Glutamatergic neuron (in vitro differentiated cells): ENCODE measurements at places on chromosomes 6 and 20.
A peak's percentile ranks its signal among the peaks of the same experiment; 100 is the strongest.

DNA sequence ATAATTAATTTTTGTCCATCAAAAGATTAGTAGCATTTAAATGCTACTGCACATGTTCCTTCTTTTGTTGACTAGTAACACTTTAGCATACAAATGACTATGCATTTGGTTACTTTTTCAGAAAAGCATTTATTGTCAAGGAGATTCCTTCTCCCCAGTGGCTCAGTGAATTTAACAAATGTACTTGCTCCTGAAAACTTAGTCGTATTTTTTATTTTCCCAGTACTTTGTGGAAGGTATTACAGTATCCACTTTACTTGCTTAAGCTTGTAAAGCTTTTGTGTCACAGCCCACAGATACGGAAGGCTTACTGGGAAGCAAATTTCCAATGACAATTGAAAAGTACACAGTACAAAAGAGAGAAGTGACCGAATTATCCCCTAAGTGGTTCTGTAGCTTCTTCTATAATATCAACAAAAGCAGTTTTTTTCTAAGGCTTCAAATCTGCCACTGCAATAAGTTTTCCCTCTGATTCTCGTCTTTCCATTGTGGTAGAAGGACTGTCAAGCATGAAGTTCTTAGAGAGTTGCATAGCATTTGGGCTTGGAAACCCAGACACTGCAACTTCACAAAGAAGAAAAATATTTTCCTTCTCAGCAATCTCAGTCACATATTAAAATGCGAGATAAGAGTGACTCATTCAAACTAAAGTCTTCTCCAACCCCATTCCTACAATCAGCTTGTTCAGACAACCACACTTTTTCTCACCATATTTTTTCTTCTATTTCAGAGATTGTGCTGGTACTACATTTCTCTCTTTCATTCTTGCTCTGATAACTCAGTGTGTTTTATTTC is 431.2 kb downstream of the GRIK2 start:
- peaks cover 2% of the 10 kb centered on the region for H3K4me1 ChIP-seq
- H3K36me3 ChIP-seq: peaks cover 19% of the 10 kb centered on the region
- H3K4me3 ChIP-seq: no peak overlapping the region
- DNase-seq: no peak
- no peaks in the 10 kb centered on the region for H3K27me3 ChIP-seq

GRCh38 chr6:141562186-141562811 is 570.4 kb upstream of the GJE1 start:
- peaks cover 13% of the 10 kb centered on the region for H3K4me1 ChIP-seq
- H3K27me3 ChIP-seq: no peaks in the 10 kb centered on the region
- H3K36me3 ChIP-seq: no peaks in the 10 kb centered on the region

DNA sequence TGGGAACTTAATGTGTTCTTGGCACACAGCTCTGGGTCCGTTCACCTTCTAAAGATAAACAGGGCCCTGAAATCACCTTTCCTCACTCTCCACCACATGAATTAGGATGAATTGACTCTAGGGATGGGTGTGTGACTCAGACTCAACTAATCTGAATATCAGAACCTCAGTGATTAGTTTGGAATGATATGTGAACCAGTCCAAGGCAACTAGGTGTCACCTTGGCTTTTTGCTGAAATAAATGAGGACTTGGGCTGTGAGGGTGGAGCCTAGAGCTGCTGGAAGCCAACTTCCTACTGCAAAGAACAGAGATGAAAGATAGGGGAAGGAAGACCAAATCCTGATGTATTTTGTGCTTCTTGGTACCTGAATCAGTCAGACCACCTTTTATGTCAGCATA is 132.0 kb upstream of the RNF24 start:
- no peak overlapping the region for H3K27ac ChIP-seq
- peaks cover 5% of the 10 kb centered on the region for H3K36me3 ChIP-seq
- no peak for DNase-seq
- H3K27me3 ChIP-seq: no peaks in the 10 kb centered on the region
- peaks cover 7% of the 10 kb centered on the region for H3K4me1 ChIP-seq

- H3K27ac ChIP-seq: no peak overlapping the region
- no peaks in the 10 kb centered on the region for H3K36me3 ChIP-seq
- DNase-seq: no peak
- H3K27me3 ChIP-seq: no peaks in the 10 kb centered on the region
Measured at GRCh38 chr20:14412065-14412681, 74.8 kb upstream of the FLRT3 start.

- H3K27me3 ChIP-seq: no peaks in the 10 kb centered on the region
- DNase-seq: no peak
- H3K4me1 ChIP-seq: no peaks in the 10 kb centered on the region
- no peak overlapping the region for H3K4me3 ChIP-seq
Measured at GRCh38 chr6:4349323-4349722, 213.9 kb upstream of the ECI2 start.

DNA sequence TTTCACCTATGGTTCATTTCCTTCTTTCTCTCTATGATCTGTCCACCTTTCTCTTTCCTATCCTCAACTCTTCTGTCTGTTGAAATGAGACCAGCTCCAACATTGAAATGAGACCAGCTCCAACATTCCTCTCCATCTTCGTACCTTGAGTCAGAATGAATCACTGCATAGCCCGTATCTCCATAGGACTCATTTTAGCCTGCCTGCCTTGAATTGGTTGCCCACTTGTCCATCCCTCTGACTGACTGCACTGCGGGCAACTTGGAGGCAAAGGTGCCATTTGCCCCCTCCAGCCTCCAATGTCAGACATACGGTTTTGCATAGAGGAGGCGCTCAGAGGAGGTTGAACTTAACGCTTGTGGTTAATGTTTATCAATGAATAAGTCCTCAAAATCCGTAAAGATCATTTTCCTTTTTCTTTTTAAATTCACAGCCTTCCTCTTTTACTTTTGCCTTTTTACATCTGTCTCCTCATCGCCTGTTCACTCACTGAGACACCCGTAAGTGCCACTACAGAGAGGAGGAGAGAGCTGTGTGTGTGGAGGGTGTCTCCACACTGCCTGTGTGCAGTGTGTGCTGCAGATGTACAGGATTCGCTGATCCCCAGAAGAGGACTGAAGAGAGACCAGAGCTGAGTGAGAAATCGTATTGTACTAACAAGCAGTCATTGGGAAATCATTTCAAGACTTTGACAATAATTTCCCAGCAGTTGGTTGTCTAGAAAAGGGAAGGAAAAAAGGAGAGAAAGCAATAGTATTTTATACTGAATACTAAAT is 579.6 kb upstream of the MAP3K7 start:
- no peaks in the 10 kb centered on the region for H3K4me1 ChIP-seq
- H3K36me3 ChIP-seq: no peaks in the 10 kb centered on the region
- no peaks in the 10 kb centered on the region for H3K27me3 ChIP-seq
- H3K27ac ChIP-seq: no peak overlapping the region
- DNase-seq: no peak

DNA sequence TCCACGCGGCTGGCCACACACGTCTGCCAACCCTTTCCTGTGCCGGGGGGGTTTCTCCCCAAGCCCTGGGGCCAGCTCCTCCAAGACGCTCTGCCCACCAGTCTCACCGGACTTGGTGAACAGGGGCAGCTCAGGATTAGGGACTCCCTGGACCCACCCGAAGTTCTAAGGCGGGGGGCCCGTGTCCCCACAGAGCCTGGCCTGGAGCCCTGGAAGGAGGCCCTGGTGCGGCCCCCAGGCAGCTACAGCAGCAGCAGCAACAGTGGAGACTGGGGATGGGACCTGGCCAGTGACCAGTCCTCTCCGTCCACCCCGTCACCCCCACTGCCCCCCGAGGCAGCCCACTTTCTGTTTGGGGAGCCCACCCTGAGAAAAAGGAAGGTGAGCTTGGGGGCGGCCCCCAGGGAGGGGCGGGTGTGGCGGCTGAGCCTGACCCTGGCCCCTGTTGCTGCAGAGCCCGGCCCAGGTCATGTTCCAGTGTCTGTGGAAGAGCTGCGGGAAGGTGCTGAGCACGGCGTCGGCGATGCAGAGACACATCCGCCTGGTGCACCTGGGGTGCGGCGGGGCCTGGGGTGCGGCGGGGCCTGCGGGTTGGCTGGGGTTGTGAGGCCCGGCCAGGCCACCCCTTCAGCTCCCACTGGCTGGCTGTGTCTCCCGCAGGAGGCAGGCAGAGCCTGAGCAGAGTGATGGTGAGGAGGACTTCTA is 2.3 kb downstream of the SLC2A4RG start:
- no peak overlapping the region for H3K4me3 ChIP-seq
- no peaks in the 10 kb centered on the region for H3K36me3 ChIP-seq
- H3K27me3 ChIP-seq: peaks cover 8% of the 10 kb centered on the region
- no peak for DNase-seq
- H3K4me1 ChIP-seq: peaks cover 2% of the 10 kb centered on the region

DNA sequence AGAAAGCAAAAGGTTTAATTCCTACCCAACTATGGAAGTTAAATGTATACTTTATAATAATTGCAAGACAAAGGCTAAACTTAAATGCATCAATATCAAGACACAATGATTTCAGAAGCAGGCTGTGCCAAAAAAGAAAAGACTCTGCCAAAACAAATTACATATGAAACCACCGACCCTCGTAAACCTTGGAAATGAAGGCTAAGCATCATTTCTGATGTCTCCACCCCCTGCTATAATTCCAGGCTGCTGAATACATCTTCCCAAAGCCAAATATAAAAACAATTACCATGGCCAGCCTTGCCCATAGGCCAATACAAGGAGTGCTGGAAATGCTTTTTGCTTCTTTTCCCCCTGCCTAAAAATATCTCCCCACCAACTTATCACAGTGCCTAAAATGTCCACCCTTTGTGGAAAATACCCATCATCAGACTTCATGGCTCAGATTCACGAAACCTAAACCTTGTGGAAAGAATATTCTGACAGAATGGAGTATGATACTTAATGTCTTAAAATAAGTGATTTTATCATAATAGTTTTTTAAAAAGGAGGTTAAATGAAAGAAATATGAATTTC is 37.4 kb downstream of the RCAN2 start:
- no peak overlapping the region for H3K27ac ChIP-seq
- no peaks in the 10 kb centered on the region for H3K4me1 ChIP-seq
- H3K4me3 ChIP-seq: no peak overlapping the region
- no peak for DNase-seq
- no peaks in the 10 kb centered on the region for H3K36me3 ChIP-seq
- H3K27me3 ChIP-seq: no peaks in the 10 kb centered on the region

GRCh38 chr6:40340957-40341356 is 246.2 kb downstream of the LRFN2 start:
- peaks cover 35% of the 10 kb centered on the region for H3K4me1 ChIP-seq
- no peak overlapping the region for H3K4me3 ChIP-seq
- H3K27me3 ChIP-seq: peaks cover 7% of the 10 kb centered on the region
- H3K36me3 ChIP-seq: no peaks in the 10 kb centered on the region
- DNase-seq: no peak

GRCh38 chr20:24682496-24682985 is 213.1 kb downstream of the SYNDIG1 start:
- no peaks in the 10 kb centered on the region for H3K4me1 ChIP-seq
- no peak overlapping the region for H3K4me3 ChIP-seq
- no peak overlapping the region for H3K27ac ChIP-seq
- DNase-seq: no peak
- H3K36me3 ChIP-seq: peaks cover 2% of the 10 kb centered on the region

- H3K27ac ChIP-seq: no peak overlapping the region
- H3K36me3 ChIP-seq: no peaks in the 10 kb centered on the region
- peaks cover 3% of the 10 kb centered on the region for H3K27me3 ChIP-seq
- no peak overlapping the region for H3K4me3 ChIP-seq
- peaks cover 5% of the 10 kb centered on the region for H3K4me1 ChIP-seq
Measured at GRCh38 chr20:32752458-32753250, 9.4 kb upstream of the COMMD7 start.

- H3K27me3 ChIP-seq: no peaks in the 10 kb centered on the region
- H3K4me1 ChIP-seq: no peaks in the 10 kb centered on the region
- H3K4me3 ChIP-seq: no peak overlapping the region
- H3K27ac ChIP-seq: no peak overlapping the region
- DNase-seq: no peak
Measured at GRCh38 chr6:134589512-134589911, 271.6 kb upstream of the SGK1 start.

DNA sequence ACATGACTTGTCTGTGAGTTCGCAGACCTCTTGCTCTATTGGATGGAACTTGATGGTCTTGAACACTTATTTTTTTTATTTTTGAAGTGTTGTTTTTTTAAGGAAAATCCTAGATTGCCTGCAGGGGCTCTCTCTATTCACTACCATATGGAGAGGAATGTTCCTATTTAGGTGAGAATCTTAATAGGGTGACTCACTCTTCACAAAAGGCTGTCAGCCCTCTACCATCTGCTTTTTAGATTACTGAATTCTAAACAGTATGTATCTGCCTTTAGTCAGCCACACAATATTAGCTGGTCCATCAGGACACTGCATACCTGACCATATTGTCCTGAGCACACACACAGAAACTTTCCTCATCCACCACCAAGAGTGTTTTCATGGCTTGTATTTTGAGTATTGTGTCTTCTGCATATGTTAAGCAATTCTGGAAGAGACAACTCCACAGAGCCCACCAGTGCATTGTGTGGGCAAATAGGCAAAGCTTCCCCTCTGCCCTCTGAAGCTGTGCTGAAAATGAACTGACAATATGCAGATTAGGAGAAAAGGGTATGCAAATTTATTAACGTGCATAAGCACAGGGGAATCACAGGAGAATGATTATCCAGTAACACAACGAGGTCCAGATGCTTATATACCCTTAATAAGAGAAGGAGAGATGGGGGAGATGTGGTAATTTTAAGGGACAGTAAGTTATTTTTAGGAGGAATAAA is 6.6 kb upstream of the BTBD9 start:
- H3K27ac ChIP-seq: peak overlapping the region; percentile 74
- peaks cover 8% of the 10 kb centered on the region for H3K4me1 ChIP-seq
- H3K4me3 ChIP-seq: peak overlapping the region; percentile 47
- no peaks in the 10 kb centered on the region for H3K36me3 ChIP-seq
- no peaks in the 10 kb centered on the region for H3K27me3 ChIP-seq

DNA sequence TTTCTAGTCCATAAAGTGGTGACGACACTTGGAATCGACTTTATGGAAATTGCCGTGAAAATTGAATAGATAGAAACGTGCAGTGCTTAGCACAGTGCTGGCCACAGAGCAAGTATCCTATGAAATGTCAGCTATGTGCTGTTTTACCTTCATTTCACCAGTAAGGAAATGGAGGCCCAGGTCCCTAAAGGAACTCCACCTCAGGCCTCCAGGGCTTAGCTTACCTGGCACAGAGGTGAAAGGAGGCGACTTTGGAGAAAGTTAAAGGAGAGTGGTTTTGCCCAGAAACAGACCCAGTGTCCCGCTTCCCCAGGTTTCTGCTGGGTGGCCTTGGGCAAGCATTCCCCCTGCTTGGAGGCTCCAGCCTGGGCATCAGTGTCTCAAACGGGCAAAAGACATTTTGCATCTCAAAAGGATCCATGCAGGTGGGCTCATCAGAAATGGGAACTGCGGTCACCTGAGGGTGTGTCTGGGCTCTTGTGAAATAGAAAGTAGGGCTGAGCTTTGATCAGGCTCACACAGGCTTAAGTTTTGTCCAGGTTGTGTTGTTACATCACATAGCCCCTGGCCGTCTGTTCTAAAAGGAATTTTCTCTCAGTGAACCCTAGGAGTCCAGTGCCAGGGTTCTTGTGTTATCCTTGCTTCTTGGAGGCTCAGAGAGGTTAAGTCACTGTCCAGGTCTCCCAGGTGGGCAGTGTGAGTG is 6.8 kb upstream of the TULP1 start:
- peaks cover under 1% of the 10 kb centered on the region for H3K27me3 ChIP-seq
- no peak for DNase-seq
- H3K4me1 ChIP-seq: peaks cover 2% of the 10 kb centered on the region

- DNase-seq: no peak
- peaks cover 5% of the 10 kb centered on the region for H3K36me3 ChIP-seq
- no peak overlapping the region for H3K27ac ChIP-seq
- H3K27me3 ChIP-seq: no peaks in the 10 kb centered on the region
- no peaks in the 10 kb centered on the region for H3K4me1 ChIP-seq
- H3K4me3 ChIP-seq: no peak overlapping the region
Measured at GRCh38 chr20:43389211-43389610, 68.5 kb upstream of the SRSF6 start.

GRCh38 chr6:31042806-31043205 is 32.5 kb downstream of the MUC22 start:
- no peaks in the 10 kb centered on the region for H3K36me3 ChIP-seq
- H3K4me1 ChIP-seq: peaks cover 8% of the 10 kb centered on the region
- DNase-seq: peak; percentile 24
- H3K27ac ChIP-seq: no peak overlapping the region
- no peak overlapping the region for H3K4me3 ChIP-seq
- H3K27me3 ChIP-seq: peaks cover 10% of the 10 kb centered on the region
